ENCODE measurements at places on chromosomes 11 and 22.

GRCh38 chr22:38867124-38867455 lies 4.9 kb downstream of the CBX6 start:
- DNase-seq = no peak

- DNase-seq = no peak
Observed at GRCh38 chr11:46686886-46687795, 13.3 kb downstream of the ARHGAP1 start.

- no peak for DNase-seq
Observed at GRCh38 chr11:1077417-1078119, 2.9 kb downstream of the MUC2 start.

DNA sequence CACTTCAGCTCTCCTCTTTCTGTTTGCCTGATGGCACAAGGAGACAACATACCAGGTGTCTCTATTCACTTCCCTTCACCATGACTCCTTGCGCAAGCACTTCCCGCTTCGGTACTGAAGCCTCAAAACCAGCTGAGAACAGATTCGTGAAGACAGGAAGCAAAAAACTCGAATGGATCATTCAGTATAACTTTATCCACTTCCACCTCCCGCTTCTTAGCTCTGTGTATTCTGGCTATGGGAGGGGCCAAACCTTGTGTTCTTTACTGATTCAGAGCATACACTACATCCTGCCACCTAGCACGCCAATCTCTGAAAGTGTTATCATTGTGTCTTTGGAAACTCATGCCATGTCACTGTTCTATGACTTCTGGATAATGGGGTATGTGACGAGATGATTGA lies 62.2 kb upstream of the ADA2 start:
- peak; percentile 18 for DNase-seq

- DNase-seq = peak; percentile 55
Observed at GRCh38 chr22:22752556-22753477, 108.4 kb downstream of the GGTLC2 start.

DNA sequence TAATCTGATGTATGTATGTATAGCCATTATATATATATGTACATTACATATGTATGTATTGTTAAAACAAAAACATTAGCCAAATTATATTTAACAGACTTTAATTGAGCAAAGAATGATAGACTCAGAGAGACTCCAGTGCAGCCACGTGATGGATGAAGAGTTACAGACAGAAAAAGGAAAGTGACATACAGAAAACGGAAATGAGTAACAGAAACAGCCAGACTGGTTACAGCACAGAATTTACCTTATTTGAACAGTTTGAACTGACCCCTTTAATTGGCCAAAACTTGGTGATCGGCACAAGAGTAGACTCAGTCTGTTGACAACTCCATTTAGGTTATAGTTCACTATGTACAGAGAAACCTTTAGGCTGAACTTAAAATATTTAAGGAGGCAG lies 35.0 kb downstream of the CHORDC1 start:
- DNase-seq = no peak

- no peak for DNase-seq
Observed at GRCh38 chr22:32005453-32005852, 37.6 kb upstream of the SLC5A1 start.

- no peak for DNase-seq
Observed at GRCh38 chr22:29729161-29729560, 9.4 kb downstream of the CABP7 start.

DNA sequence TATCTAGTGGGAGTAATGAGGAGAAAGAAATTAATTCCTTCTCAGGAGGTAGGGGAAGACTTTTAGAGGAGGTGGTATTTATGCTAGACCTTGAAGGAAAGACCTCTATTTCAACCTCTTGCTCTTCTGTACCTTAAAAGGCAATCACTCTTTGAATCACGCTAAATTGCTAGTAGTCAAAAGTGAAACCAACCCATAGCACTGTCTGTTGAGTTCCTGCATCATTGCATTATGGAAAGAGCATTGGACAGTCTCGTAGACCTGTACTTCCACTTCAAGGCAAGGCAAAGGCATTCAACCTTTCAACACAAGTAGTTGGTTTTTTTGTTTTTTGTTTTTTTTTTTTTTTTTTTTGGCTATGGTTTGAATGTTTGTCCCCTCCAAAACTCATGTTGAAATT lies 770.4 kb downstream of the ETS1 start:
- DNase-seq = no peak

DNA sequence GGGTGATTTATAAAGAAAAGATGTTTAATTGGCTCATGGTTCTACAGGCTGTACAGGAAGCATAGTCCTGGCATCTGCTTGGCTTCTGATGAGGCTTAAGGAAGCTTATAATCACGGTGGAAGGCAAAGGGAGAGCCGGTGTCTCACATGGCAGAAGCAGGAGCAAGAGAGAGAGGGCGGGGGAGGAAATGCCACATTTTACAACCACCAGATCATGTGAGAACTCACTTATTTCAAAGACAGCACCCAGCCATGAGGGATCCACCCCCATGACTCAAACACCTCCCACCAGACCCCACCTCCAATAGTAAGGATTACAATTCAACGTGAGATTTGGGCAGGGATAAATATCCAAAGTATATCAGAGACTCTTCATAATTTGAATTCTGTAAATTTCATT lies 200.7 kb downstream of the MSANTD4 start:
- no peak for DNase-seq

DNA sequence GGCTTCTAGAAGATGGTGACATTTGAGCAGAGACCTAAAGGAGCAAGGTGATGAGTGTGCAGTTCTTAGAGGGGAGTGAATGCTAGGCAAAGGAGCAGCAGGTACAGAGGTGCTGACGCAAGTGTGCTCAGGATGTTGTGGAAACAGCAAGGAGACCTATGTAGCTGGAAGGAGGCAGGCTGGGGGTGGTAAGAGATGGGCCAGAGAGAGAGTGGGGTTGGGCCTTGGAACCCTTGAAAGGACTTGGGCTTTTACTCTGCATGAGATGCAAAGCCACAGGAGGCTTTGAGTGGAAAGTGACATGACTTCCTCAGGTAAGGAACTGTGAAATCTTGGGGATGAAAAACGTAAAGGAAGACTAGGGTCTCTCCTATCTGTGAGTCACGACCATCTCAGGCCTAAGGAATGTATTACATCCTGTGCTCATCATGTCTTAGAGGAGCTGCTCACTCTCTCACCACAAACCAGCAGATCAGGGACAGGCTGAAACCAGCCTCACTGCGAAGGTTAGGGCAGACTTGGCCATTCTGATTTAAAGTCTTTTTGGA lies 65.4 kb downstream of the MICAL2 start:
- DNase-seq = no peak

DNA sequence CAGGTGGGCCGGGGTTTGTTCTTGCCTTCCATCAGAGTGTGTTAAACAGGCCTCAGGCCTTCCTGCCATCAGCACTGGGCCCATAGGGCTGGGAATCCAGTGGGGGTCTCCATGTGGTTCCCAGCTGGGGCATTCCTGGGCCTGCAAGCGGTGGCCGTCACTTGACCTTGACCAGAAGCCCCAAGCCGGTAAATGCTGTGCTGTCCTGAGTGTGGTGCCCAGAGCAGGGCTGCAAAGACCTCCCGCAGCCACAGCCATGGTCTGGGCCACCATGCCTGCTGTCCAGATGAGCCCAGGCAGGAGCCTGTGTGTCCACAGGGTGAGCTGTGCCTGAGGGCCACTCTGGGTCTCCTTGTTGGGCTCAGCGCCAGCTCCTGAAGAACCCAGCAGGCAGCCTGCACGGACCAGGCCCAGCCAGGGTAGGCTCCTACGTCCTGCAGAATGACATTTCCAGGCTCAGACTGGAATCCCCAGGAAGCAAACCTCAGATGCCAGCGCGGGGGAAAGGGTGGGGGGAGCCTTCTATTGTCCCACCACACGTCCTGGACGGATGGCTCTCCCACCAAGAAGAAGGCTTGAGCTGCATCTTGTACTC lies 117.3 kb downstream of the KCNQ1OT1 start:
- no peak for DNase-seq

DNA sequence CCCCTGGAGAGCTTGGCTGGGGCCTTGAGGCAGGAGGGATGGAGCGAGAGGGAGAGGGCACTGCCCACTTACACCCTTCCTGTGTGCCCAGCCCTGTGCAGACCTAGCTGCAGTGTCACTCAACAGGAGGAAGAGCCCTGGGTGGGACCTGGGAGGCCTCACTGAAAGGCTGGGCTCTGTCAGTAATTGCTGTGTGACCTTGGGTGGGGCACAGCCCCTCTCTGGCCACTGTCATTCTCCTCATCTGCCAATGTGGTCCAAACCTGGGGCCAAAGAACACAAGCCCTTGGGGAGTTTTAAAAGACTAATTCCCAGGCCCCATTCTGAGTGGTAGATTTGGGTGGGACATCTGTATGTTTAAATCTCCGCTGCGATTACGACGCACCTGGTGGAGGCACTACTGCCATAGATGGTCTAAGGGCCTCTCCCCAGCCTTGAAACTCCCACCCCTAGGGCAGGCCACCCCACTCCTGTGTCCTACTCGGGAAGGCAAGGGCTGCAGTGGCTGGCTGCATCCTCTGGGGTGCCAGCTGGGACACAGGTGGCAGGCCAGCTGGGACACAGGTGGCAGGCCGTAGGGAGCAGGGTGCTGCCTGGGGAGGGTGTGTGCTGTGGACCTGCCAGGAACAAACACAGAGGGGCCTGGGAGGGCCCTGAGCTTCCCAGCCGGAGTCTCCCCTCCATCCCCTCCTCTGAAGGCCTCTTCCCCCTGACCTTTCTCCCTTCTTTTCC lies 12.3 kb upstream of the SOX10 start:
- no peak for DNase-seq

- DNase-seq = no peak
Observed at GRCh38 chr22:26660961-26661578, 3.7 kb downstream of the MIAT start.

- DNase-seq = no peak
Observed at GRCh38 chr22:32810555-32811133, 9.1 kb downstream of the TIMP3 start.

DNA sequence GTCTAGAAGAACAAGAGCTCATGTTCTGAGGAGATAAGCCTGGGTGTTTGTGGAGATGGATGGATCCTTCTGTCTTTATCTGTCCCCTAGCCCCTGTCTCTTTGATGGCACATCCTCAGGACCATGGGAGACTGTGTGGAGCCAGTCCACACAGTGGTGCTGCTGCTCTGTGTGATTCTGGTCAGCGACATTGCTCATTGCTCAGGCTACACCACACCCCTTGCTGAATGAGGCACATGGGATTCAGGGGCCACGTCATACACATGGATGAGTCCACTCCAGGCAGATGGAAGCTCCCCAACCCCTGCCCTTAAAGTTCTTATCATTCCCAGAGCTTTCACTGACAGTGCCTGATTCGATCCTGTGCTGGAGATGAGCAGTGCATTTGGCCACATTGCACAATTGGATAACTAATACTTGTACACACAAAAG lies 222.2 kb downstream of the NAV2 start:
- no peak for DNase-seq

GRCh38 chr22:40249286-40249685 lies 71.6 kb downstream of the TNRC6B start:
- no peak for DNase-seq

GRCh38 chr22:41256254-41257253 lies 15.8 kb upstream of the CHADL start:
- DNase-seq = no peak

DNA sequence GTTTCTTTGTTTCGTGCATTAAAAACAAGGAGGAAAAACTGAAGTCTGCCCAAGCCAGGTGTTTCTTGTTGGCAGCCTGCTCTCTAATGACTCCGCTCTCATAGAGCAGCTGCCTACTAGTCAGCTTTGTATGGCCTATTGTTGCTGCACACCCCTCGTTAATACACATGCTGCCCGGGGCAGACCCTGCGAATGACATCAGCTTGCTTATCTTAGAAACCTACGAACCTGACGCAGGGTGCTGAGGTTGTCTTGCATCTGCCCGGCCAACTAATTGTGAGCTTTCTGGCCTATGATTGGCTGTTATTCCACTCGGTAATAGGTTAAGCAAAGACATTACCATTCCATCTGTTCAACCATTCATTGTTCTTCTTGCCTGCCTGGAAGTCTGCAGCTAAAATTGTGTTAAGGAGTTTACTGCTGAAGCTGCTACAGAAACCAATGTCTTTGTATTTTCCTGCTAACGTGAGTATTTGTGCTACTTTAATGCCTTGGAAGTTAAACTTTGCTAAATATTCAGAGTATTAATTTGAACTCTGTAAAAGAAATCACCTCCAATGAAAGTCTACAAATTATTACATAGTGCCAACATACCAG lies 37.5 kb downstream of the ZC3H12C start:
- no peak for DNase-seq

DNA sequence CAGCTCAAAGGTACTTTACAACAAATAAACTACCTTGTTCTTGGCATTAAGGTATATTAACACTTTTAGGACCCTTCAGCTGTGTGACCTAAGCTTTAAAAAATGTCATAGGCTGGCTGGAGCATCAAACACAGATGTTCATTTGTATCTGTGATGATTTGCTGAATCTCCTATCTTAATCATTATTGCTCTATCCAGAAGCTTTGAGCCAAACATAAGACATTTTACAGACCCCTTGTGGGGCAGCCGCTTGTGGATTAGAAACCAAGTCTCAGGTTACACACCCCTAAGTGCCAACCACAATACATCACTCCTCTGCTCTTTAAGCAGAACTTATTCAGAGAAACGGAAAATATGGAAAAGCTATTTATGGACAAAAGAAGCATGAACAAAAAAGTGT lies 394.2 kb upstream of the CCDC90B start:
- DNase-seq = no peak
